BJ (cell line): ENCODE measurements at places on chromosomes 2 and 18.

GRCh38 chr18:12246849-12247808, 7.0 kb upstream of the CIDEA start:
- no peak for DNase-seq

DNA sequence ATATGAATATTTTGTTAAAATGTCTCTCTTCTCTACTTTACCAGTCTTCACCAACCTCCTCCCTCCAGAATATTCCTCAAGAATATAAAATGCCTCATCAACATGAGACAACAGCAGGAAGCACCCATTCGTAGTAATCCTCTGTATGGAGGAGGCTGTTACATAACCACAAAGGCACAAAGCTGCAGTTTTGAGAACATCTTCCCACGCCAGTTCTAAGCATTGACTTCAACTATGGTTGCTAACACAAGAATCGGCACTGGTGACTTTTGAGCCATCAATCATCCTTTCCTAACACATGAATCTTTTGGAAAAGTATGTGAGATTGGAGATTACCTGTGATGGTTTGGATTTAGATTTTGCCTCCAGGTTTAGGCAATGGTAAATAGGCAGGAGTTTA, 54.9 kb upstream of the CYP1B1 start:
- DNase-seq, result no peak

GRCh38 chr2:69742322-69742952, 503 bp downstream of the ANXA4 start:
- no peak for DNase-seq

DNA sequence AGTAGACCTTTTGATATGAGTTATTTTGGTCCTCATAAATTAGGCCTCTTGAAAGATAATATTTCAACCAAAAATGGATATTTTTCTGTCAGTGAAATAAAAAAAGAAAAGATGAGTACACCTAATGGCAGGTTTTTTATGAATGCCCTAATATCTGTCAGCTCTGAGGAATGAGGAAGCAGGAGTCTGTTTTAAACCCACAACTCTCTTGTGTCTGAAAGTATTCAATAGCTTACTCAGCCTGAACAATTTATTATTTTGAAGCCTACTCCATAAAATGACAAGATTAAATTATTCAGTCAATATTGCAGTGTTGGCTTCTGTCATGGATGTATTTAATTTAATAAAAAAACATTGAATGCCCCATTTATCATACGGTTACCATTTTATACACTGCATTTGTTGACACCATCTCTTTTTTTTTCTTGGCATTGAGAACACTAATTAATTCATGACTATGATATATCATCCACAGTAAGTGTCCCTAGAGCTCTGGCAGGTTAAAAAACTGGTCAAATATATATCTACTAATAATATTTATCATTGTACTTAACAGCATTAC, 548.2 kb downstream of the CBLN2 start:
- no peak for DNase-seq

- peak; percentile 41 for DNase-seq
These were observed 45.6 kb downstream of the RAMP1 start for GRCh38 chr2:237904831-237905599.
